Esophagus squamous epithelium (tissue), 5 donors: ENCODE measurements at places on chromosomes 12 and 14.

DNA sequence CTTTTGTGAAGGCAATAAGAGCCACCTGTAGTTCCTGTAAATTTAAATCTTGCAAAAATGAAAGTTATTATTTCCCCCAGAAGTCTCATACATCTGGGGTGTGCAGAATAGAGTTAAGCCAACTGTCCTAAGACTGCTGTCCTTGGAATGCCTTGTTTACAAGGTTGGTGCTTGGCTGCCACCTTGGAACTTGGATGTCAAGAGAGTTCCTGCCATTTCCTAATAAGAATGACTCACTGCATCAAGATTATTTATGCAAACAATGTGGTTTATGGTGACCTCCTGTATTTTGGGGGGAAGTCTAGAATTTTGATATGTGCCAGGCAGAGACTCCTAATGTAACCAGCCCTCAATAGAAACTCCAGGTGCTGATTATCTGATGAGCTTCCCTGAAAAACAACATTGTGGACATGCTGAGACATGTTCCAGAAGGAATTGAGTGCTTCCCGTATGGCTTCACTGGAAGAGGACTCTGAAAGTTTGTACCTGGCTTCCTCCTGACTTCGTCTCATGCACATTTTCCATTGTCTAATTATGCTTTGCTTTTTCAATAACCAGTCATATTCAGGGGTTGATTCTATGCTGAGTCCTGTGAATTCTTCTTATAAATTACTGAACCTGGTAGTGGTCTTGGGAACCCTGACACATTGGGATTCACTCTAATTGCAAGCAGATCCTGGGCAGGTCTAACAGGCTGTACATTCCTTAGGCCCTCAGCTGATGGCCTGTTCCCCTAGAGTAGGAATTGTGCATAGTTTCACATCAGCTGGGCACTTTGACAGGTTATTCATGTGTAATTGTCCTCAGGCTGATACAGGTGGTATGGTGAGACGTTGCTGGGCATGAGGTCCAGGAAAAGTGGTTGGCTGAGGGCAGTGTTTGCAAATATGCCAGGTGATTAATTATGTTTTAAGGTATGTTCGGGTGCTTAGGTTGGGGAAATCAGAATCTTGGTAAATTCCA is 1370.7 kb upstream of the TMEM132C start:
- DNase-seq = no peak

GRCh38 chr12:5985471-5985870 is 40.4 kb upstream of the ANO2 start:
- no peak for DNase-seq

- DNase-seq = no peak
Measured at GRCh38 chr12:99087278-99087677, 442.2 kb downstream of the APAF1 start.

- no peak for DNase-seq
Measured at GRCh38 chr12:68106160-68106559, 53.4 kb downstream of the IFNG start.

GRCh38 chr12:107242189-107242588 is 148.8 kb upstream of the CRY1 start:
- DNase-seq = no peak

GRCh38 chr14:94388384-94389103 is at the start of gene SERPINA1:
TSS of gene SERPINA1 (minus strand) at chr14:94388602. CDS start at chr14:94383237, 5,365 bp downstream.
- DNase-seq = no peak

GRCh38 chr14:99309220-99309766 is 37.3 kb upstream of the BCL11B start:
- DNase-seq = no peak

DNA sequence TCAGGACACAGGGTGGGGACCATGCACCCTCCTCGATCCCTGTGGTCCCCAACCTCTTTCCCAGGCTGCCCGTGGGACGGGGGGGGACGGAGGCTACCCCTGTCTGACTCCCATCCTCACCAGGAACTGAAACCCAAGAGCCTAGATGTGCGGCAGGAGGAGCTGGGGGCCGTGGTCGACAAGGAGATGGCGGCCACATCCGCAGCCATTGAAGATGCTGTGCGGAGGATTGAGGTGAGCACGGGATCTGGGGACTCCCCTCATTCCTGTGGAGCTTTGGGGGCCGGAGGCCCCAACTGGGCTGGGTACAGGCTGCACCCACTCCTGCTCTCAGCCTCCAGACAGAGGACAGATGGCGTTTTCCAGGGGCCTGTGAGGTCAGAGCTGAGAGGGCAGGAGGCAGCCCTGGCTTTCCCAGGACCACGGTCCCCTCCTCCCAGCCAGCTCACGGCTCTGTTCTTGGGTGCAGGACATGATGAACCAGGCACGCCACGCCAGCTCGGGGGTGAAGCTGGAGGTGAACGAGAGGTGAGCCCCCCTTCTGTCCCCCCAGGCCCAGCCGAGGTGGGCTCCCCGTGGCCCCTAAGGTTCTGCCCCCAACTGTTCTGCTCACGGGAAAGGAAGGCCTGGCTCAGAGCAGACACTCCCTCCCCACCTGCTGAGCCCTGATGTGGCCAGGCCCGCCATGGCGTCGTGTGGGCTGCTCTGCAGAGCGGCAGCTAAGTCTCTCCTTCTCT is 24.2 kb downstream of the HIP1R start:
- DNase-seq = no peak

- peak; percentile 56 for DNase-seq
Measured at GRCh38 chr12:52147367-52147963, 44.3 kb downstream of the KRT80 start.
